Mesendoderm (in vitro differentiated cells): ENCODE measurements at places on chromosomes 5 and 9.
A peak's percentile ranks its signal among the peaks of the same experiment; 100 is the strongest.

GRCh38 chr5:39214912-39215709 lies 4.3 kb downstream of the FYB1 start:
- no peak for DNase-seq

DNA sequence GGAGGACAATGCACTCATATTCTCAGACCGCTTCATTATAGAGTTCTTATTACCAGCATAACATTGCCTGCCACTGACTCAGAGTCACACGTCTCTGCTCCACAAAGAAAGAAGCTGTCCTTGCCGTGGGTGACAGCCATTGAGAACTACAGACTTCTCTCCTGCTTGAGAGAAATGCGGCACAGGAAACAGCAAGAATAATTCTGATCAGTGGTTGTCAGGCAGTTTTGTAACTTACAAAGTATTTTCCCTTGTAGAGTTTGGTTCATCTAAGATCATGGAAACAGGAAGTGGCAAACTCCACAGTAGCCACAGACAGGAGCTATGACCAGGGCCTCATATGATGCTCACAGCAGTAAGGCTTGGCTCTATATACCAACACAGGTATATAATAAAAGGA lies 47.0 kb downstream of the KCNV2 start:
- no peak for DNase-seq

GRCh38 chr9:110886832-110887231 lies 151.4 kb downstream of the LPAR1 start:
- DNase-seq: no peak

GRCh38 chr9:4865681-4866080 lies 72.9 kb downstream of the RCL1 start:
- no peak for DNase-seq

- no peak for DNase-seq
Observed at GRCh38 chr5:20678386-20678785, 690.4 kb upstream of the CDH18 start.

- DNase-seq: peak; percentile 78
Observed at GRCh38 chr5:159184858-159185381, 24.4 kb downstream of the RNF145 start.

DNA sequence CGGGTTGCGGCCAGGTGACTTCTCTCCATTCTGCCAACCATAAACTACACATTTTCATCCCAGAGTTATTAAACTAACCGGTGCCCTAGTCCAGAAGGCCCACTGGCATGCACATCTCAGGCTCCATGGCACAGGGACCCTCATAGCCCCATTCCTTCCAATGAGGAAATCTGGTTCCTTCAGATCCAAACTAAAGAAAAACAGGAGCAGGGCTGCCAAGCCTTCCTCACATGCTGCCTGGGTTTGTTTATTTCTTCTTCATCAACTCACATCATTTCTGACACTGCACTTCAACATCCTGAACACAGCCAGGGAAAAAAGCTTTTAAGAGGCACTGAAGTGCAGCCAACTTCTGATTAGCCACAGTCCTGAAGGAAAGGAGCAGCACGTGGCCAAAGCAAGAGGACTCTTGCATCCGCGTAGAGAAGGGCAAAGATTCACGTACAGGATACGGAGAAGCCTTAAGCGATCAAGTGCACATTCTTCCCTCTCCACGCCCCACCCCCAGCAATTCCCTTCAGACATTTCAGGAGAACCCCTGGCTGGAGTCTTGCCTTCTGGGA lies 22.5 kb downstream of the LHFPL2 start:
- DNase-seq: no peak

DNA sequence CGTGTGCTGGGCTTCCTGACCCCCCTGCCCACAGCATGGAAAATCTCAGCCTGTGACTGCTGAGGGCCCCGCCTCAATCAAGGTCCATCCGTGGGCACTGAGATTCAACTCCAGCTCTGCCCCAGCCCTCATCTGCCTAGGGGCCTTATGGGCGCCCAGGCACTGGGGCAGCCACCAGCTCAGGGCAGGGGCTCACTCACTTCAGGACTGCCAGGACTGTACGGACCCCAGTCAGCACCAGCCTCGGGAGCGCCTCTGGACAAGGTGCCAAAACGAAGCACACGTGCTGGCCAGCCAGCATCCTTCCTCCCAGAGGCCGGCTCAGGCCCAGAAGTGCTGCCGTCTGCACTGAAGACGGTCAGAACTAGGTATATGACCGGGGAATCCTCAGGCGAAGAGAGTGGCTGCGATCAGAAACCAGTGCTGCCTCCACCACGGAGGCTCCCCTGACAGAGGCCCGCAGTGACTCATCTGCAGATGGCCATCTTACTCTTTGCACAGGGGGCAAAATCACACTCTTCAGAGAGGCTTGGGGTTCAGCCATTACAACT lies 19.6 kb downstream of the CLPTM1L start:
- DNase-seq: no peak

- no peak for DNase-seq
Observed at GRCh38 chr5:147981074-147981473, 74.7 kb upstream of the C5orf46 start.
